Left renal pelvis (tissue), 4 donors: ENCODE measurements at places on chromosomes 2 and 18.

- DNase-seq, result no peak
Observed at GRCh38 chr2:218953366-218953954, 6.0 kb upstream of the CDK5R2 start.

DNA sequence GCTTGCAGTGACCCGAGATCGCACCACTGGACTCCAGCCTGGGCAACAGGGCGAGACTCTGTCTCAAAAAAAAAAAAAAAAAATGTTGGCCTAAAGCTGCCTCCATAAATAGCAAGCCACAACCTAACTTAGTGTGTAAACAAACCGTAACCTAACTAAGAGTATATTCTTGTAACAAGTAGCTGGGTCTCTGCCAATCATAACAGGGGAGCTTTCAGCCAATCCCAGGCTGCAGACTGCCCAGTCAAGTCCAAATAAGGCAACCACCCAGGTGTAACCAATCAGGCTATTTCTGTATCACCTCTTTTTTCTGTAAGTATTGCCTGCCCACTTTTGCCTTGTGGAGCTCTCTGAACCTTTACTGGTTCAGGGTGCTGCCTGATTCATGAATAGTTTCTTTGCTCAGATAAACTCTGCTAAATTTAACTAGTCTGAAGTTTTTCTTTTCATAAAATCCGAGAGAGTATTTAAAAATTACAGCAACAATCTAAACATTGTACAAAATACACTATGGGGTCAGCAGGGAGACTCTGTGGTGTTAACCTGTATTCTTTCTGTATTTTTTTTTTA lies 4.5 kb downstream of the PSTPIP2 start:
- no peak for DNase-seq

- no peak for DNase-seq
Observed at GRCh38 chr2:239826376-239826775, 198.8 kb downstream of the NDUFA10 start.

GRCh38 chr2:23624378-23624777 lies 239.4 kb downstream of the KLHL29 start:
- no peak for DNase-seq
